ENCODE measurements at places on chromosomes 7 and 10. TPM values are rescaled to one million over a fixed set of nuclear protein-coding genes. Genes with fewer than 3 reads are reported as not detected.

Gene SEMA3C
- 195 TPM for total RNA-seq

Gene FEZF1
- not detected for total RNA-seq

Gene PLCE1
- total RNA-seq = 1.2 TPM

Gene EBF3
- 11.6 TPM for total RNA-seq

Gene HMX3
- not detected for total RNA-seq

Gene DUSP5
- 14.7 TPM for total RNA-seq

Gene HYAL4
- total RNA-seq = not detected

Gene AKR1C8
- total RNA-seq = not detected

Gene ADAP1
- 4.4 TPM for total RNA-seq

Gene CDC14C
- total RNA-seq = not detected

Gene FAM221A
- total RNA-seq = 1.3 TPM

Gene PAX4
- total RNA-seq = not detected

Gene TMEM254
- 7.1 TPM for total RNA-seq

Gene EPO
- not detected for total RNA-seq

Gene SLC39A12
- not detected for total RNA-seq

Gene SPDYE18
- total RNA-seq = 0.28 TPM

Gene HABP2
- total RNA-seq = 0.19 TPM

Gene MRLN
- not detected for total RNA-seq

Gene PON1
- not detected for total RNA-seq

Gene DRGX
- total RNA-seq = not detected

Gene CAMK1D
- total RNA-seq = 2.8 TPM

Gene DENND2A
- total RNA-seq = 0.96 TPM

Gene PNPLA8
- total RNA-seq = 34.3 TPM

Gene HOXA10
- not detected for total RNA-seq

Gene ANKRD2
- 0.85 TPM for total RNA-seq

Gene ADIRF
- total RNA-seq = 69.4 TPM

Gene FGF8
- 0.19 TPM for total RNA-seq

Gene ABCC2
- 0.19 TPM for total RNA-seq

Gene CALCR
- total RNA-seq = not detected

Gene MYL7
- not detected for total RNA-seq

Gene MXI1
- total RNA-seq = 54.4 TPM

Gene PDCD4
- total RNA-seq = 47.1 TPM

Gene SVOPL
- total RNA-seq = not detected

Gene PPP1R17
- not detected for total RNA-seq

Gene CRYGN
- total RNA-seq = 0.56 TPM

Gene MLXIPL
- total RNA-seq = not detected

Gene TMEM140
- 18.6 TPM for total RNA-seq

Gene PLA2G12B
- total RNA-seq = not detected

Gene ERVW-1
- not detected for total RNA-seq

Gene SYNPO2L
- under 0.01 TPM for total RNA-seq

Gene KCND2
- total RNA-seq = 2.1 TPM

Gene ASB13
- 13.0 TPM for total RNA-seq

Gene PMS2
- total RNA-seq = 18.6 TPM

Gene SCIN
- 0.56 TPM for total RNA-seq

Gene DNAJC12
- total RNA-seq = 9.6 TPM

Gene AKR1C2
- 73.6 TPM for total RNA-seq

Gene BTBD16
- under 0.01 TPM for total RNA-seq

Gene GSAP
- total RNA-seq = 2.9 TPM

Gene NOS3
- total RNA-seq = 5.8 TPM
